ENCODE measurements at places on chromosomes 5 and 9. TPM values are rescaled to one million over a fixed set of nuclear protein-coding genes. Genes with fewer than 3 reads are reported as not detected.

The SLC36A3 gene
- not detected for total RNA-seq

The WDR38 gene
- total RNA-seq = not detected

The SLC4A9 gene
- not detected for total RNA-seq

The PDCD1LG2 gene
- total RNA-seq = 1.3 TPM

The TMEM174 gene
- total RNA-seq = not detected

The SNAPC3 gene
- total RNA-seq = 21.1 TPM

- no peak overlapping the region for H3K4me3 ChIP-seq
- no peaks in the 10 kb centered on the region for H3K36me3 ChIP-seq
- no peak for DNase-seq
- no peak overlapping the region for H3K27ac ChIP-seq
- no peaks in the 10 kb centered on the region for H3K4me1 ChIP-seq
These were observed 29.5 kb downstream of the CAAP1 start for GRCh38 chr9:26863074-26863473.

GRCh38 chr5:179797741-179798140 lies 4.0 kb downstream of the LTC4S start:
- no peak for DNase-seq
- peaks cover 45% of the 10 kb centered on the region for H3K36me3 ChIP-seq
- no peak overlapping the region for H3K27ac ChIP-seq
- no peaks in the 10 kb centered on the region for H3K27me3 ChIP-seq

DNA sequence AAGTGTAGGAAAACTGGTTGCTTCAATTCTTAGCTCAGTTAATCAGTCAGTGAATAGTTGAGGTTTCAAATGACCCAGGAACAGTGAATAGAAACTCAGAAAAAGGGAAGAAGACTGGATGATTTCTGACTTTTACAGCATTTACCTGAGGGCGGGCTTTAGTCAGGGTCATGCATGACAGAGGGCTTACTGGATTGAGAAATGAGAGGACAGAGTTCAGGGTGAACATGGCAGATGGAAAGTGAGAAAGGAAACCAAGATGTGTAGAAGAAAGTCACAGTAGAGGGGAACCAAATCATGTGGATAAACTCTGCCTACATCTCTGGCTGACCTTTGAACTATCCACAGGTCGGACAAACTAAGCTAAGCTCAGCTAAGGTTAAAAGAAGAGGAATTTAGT lies 596.0 kb downstream of the SEMA5A start:
- H3K27me3 ChIP-seq = no peaks in the 10 kb centered on the region
- no peak for DNase-seq
- no peak overlapping the region for H3K4me3 ChIP-seq

DNA sequence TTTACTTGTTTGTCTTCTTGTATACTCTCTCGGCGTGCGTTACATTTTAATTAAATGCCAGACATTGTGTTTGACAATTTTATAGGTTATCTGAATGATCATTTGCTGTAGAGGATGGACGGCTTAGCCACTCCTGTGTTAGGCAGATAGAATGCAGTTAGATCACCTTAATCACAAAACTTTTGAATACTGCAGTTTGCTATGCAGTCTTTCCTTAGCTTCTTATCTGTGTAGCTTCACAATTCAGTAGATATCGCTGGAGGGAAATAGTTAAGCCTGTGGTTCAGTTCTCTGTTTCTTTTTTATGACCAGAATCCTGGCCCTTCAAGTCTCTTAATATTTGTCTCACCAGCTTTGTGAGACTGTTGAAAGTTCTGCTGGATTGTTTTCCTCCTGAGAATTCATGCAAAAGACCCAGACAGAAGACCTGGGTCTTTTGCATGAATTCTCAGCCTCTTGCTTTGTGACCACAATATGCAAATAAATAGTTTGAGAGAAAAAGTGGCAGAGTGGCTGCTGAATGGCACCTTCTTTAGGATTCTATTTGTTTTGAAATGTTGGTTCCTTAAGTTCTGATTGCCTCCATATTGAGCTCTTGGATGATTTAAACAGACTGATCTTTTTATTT lies 40.2 kb downstream of the RASA1 start:
- no peak for DNase-seq
- peaks cover 4% of the 10 kb centered on the region for H3K4me1 ChIP-seq
- H3K4me3 ChIP-seq = no peak overlapping the region
- H3K27me3 ChIP-seq = no peaks in the 10 kb centered on the region

DNA sequence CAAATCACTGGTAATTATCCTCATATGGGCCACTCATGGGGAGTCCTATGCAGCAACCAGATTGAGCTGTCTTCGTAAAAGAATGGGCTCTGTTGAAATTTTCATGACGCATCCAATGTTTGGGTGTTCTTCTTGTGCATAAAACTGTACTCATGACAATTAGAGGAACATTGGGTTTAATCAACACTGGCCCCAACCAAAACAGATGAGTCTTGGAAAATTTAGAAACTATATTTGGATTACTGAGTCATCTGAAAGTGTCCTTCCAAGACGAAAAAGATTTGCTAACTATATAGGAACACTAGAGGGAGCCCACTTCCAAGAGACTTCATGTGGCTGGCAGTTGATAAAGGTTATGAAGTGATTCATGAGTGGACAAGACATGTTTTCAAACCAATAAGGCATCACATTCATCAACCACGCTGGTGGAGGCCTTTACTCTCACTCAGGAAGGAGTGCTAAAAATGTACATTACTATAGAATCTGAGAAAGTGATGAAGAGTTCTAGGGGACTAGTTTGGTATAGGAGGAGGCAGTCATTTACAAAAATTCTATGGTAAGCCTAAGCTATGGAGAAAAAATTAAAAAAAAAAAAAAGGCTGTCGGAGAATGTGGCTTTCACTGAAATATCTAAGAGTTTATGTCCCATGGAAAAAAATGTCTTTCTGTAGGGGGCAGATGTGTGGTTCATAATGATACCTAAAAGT lies 313.5 kb downstream of the PRDM9 start:
- H3K4me1 ChIP-seq = no peaks in the 10 kb centered on the region
- no peak overlapping the region for H3K4me3 ChIP-seq
- H3K27ac ChIP-seq = no peak overlapping the region
- H3K27me3 ChIP-seq = no peaks in the 10 kb centered on the region

DNA sequence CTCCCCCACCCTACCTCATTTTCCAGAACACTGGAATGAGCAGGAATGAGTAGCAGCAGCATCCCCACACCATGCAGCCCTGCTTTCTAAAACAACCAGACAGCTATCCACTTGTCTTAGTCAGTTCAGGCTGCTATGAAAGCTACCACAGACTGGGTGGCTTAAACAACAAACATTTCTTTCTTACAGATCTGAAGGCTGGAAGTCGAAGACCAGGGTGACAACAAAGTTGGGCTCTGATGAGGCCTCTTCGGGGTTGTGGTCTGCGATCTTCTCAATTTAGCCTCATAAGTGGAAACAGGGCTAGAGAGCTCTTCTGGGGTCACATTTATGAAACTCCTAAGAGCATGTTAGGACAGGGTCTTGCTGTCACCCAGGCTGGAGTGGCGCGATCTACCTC lies 38.9 kb downstream of the LPAR1 start:
- peaks cover 3% of the 10 kb centered on the region for H3K27me3 ChIP-seq
- no peaks in the 10 kb centered on the region for H3K36me3 ChIP-seq
- no peak for DNase-seq
- no peak overlapping the region for H3K27ac ChIP-seq
- H3K4me1 ChIP-seq = no peaks in the 10 kb centered on the region

GRCh38 chr5:3217771-3218495 lies 377.7 kb upstream of the IRX1 start:
- H3K4me3 ChIP-seq = no peak overlapping the region
- no peak overlapping the region for H3K27ac ChIP-seq
- DNase-seq = no peak
- no peaks in the 10 kb centered on the region for H3K36me3 ChIP-seq

- peak overlapping the region; percentile 98 for H3K4me3 ChIP-seq
- no peaks in the 10 kb centered on the region for H3K36me3 ChIP-seq
- H3K27me3 ChIP-seq = peaks cover 7% of the 10 kb centered on the region
- peak; percentile 54 for DNase-seq
- H3K4me1 ChIP-seq = peaks cover 5% of the 10 kb centered on the region
- H3K27ac ChIP-seq = no peak overlapping the region
These were observed 1.2 kb downstream of the CDKN2B-AS1 start for GRCh38 chr9:21995666-21996398.

DNA sequence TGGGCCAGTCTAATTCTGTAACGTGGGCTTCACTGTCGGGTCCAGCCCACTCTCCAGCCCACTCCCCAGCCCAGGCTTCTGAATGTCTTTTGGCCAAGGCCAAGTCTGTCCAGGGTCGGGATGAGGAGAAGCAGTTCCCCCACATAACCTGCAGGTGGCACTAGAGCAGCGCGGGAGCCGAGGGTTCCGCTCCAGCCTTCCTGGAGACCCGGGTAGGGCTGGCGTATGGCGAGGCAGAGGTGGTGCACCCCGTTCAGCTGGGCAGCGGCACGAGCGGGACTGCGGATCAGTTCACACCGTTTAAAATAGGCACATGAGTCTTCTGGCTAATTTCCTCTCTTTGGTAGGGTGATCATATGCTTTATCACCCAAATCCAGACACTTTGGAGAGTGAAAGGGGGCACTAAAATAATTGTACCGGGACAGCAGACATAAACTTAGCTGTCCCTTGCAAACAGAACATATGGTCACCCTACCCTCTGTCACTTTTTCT lies 185.9 kb downstream of the MSX2 start:
- H3K4me3 ChIP-seq = no peak overlapping the region
- H3K27ac ChIP-seq = no peak overlapping the region
- no peaks in the 10 kb centered on the region for H3K4me1 ChIP-seq
- H3K36me3 ChIP-seq = no peaks in the 10 kb centered on the region
- peak; percentile 60 for DNase-seq
- peaks cover 4% of the 10 kb centered on the region for H3K27me3 ChIP-seq

- no peaks in the 10 kb centered on the region for H3K27me3 ChIP-seq
- no peaks in the 10 kb centered on the region for H3K36me3 ChIP-seq
These were observed 7.9 kb upstream of the MYORG start for GRCh38 chr9:34384368-34385165.

- H3K36me3 ChIP-seq = no peaks in the 10 kb centered on the region
- H3K27ac ChIP-seq = peak overlapping the region; percentile 92
- no peaks in the 10 kb centered on the region for H3K27me3 ChIP-seq
- peak; percentile 97 for DNase-seq
- peak overlapping the region; percentile 81 for H3K4me3 ChIP-seq
- H3K4me1 ChIP-seq = peaks cover 32% of the 10 kb centered on the region
These were observed 125.1 kb downstream of the C9orf50 start for GRCh38 chr9:129495620-129496472.

DNA sequence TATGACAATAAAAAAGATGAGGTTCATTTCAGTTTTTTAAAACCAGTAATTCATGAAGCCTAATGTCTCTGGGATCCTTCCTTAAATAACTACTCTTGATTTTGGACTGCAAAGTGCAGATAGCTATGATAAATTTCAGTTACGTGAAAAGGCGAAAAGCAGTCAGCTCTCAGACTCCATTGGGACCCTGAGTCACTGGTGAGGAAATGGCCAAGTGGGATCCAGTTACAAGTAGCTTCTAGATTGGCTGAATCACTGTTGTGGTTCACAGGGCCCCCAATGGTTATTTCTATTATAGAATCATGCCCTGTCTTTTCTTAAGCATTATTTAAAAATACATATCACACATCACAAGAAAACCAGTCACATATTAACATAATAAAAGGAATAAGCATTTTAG lies 31.1 kb upstream of the PPP3R2 start:
- no peaks in the 10 kb centered on the region for H3K36me3 ChIP-seq
- no peak overlapping the region for H3K27ac ChIP-seq
